Occipital lobe (tissue), 3 donors: ENCODE measurements at places on chromosomes 12 and 14. TPM values are rescaled to one million over a fixed set of nuclear protein-coding genes. Genes with fewer than 3 reads are reported as not detected.

PLA2G1B gene
- not detected for total RNA-seq

DUSP6 gene
- 34.5 TPM for total RNA-seq

CABP1 gene
- 3.1 TPM for total RNA-seq

ABHD12B gene
- total RNA-seq, result not detected

TAC3 gene
- 1.6 TPM for total RNA-seq

GPR135 gene
- total RNA-seq, result 5.9 TPM

ERC1 gene
- total RNA-seq, result 119 TPM

GSG1 gene
- not detected for total RNA-seq

TBX3 gene
- 1.2 TPM for total RNA-seq

TNFAIP2 gene
- total RNA-seq, result 18.2 TPM

BCL2L2 gene
- total RNA-seq, result 17.8 TPM

NR1H4 gene
- not detected for total RNA-seq

GUCY2C gene
- under 0.01 TPM for total RNA-seq
